RCC 7860 (cell line): ENCODE measurements at places on chromosomes 12 and 14.
A peak's percentile ranks its signal among the peaks of the same experiment; 100 is the strongest.

DNA sequence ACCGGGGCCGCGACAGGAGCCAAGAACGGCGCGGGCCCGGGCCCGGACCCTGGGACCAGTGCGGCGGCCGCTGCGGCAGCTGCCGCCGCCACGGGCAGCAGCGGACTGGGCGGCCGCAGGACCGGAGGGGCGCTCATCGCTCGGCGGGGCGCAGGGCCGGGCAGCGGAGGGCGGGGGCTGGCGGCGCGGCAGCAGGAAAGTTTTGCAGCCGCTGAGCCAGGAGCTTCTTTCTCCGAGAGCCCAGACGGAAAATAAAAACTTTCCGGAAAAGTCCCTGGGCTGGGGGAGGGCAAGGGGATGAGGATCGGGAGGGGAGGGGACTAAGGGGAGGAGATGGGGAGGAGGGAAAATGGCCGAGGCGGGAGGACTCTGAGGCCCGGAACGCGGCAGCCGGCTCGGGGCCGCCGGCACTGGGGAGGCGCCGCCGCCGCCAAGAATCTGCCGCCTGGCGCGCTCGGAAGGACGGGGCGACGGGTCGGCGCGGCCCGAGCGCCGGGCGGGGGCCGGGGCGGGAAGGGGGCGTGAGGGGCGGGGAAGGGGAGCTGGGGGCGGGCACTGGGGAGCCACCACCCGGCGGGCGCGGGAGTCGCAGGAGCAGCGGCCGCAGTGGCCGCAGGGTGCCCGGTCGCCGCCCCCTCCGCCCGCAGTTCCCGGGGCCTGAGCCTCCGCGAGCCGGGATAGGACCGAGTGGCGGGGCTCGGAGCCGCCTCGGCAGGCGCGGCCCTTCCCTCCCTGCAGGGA is at the start of gene PRKD1:
PRKD1 (minus strand) TSS at position 472 of the 741 bp plus-strand sequence.
- no peak for DNase-seq

DNA sequence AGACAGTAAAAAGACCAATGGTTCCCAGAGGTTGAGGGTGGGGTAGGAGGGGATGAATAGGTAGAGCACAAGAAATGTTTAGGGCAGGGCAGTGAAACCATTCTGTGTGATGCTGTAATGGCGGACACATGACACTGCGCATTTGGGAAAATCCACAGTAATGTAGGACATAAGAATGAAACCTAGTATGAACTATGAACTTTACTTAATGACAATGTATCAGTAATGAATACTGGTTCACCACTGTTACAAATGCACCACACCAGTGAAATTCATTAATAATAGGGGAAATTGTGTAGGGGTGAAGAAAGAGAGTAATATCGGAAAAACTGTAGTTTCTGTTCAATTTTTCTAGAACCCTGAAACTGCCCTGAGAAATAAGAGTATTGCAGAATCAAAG is 5.6 kb downstream of the ERH start:
- DNase-seq: no peak

DNA sequence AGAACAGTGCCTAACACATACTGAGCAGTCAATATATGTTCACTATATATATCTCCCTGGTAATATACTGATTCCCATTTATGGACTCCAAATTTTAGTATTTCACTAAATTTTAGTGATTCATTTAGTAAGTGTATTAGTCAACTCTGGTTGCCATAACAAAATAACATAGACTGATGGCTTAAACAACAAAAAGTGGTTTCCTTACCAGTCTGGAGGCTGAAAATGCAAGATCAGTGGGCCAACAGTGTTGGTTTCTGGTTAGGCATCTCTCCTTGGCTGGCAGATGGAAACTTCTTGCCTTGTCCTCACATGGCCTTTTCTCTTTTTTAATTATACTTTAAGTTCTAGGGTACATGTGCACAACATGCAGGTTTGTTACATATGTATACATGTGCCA is 28.7 kb downstream of the SIX6 start:
- no peak for DNase-seq

DNA sequence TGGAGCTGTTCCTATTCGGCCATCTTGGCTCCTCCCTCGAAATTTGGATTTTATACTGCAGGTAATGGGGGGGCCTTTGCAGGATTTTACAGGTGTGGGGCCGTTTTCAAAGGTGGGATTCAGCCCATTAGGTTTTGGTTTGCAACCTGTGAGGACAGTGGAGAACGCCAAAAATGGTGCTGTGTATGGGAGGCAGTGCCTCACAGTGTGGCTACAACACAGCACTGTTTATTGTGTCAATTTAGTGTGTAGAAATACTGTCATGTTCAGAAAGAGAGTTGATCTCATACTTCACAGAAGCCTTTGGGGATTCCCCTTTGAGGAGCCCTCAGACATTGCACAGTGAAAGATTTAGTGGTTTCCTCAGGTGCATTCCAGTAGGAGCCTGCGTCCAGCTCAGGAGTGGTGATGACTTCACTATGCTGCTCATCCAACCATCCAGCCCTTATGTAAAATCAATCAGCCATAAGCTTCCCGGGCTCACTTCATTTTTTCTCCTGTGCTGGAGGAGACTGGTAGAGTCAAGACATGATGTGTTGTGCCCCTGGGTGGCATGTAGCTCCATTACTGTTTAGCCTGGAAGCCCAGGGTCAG is 92.7 kb upstream of the PRMT8 start:
- peak; percentile 77 for DNase-seq

GRCh38 chr14:59275668-59276067 is 87.2 kb downstream of the DAAM1 start:
- DNase-seq: peak; percentile 70

GRCh38 chr12:77785211-77785610 is 45.5 kb upstream of the NAV3 start:
- no peak for DNase-seq

- DNase-seq: no peak
Observed at GRCh38 chr14:20789230-20789813, 8.3 kb downstream of the RNASE6 start.

- DNase-seq: no peak
Observed at GRCh38 chr14:90446405-90446804, 49.6 kb downstream of the CALM1 start.

DNA sequence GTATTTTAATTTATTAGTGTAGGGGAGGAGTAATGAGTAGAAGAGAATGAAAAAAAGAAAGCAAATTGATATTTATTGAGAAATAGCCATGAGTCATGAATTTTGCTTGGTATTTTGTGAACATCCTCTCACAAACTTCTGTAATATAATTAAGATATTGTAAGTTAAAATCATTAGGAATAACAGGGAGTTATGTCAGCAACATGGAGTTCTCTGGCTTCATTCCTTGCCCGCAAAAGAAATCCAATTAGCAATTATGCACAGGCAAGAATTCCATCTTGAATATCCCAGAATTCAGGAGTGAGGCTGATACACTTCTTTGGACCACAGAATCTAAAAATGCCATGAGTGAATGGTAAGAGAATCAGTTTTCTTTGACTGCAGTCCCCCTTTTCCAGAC is 94.3 kb upstream of the PTHLH start:
- no peak for DNase-seq

DNA sequence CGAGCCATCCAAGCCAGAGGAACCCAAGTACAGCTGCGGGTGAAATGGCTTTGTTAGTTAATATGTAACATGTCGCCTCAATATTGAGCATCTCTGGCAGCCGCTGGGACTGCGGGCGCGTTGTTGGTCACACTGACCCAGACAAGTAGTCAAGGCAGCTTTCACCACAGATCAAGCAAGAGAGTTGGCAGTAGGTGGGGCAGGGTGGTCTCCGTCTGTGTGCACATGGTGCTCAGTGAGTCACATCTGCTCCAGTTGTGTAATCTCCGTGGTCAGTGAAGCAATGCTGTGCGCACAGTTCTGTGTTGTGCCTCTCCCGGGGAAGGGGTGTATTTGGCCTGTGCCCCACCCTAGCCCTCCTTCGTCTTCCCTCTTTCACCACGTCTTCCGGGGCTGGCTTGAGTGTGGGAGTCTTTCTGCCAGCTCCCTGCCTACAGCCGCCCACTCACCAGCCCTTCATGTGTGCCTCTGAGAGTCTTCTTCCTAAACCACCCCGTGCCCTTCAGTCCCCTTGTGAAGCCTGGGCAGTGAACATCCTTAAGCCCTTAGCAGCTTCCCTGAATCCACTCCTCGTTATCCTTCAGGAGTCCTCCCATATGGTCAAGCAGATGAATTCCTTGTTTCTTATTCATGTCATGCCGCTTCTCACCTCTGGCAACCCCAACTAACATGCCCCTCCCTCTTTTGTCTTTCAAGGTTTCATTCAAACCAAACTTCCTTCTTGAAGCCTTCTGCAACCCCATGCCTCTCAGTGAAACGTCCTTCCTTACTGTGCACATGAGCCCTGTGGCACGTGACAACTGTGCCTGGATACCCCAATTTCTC is 242.1 kb downstream of the CACNA1C start:
- peak; percentile 86 for DNase-seq

DNA sequence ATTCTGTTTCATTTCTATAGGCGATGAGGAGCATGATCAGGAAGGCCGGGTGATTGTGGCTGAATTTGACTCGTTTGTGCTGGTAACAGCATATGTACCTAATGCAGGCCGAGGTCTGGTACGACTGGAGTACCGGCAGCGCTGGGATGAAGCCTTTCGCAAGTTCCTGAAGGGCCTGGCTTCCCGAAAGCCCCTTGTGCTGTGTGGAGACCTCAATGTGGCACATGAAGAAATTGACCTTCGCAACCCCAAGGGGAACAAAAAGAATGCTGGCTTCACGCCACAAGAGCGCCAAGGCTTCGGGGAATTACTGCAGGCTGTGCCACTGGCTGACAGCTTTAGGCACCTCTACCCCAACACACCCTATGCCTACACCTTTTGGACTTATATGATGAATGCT is 1.9 kb downstream of the APEX1 start:
- no peak for DNase-seq

GRCh38 chr14:70856851-70857495 is 47.7 kb upstream of the MAP3K9 start:
- DNase-seq: peak; percentile 86

- peak; percentile 47 for DNase-seq
Observed at GRCh38 chr14:100640471-100641273, 53.5 kb upstream of the BEGAIN start.

- peak; percentile 77 for DNase-seq
Observed at GRCh38 chr12:110109037-110109836, 14.9 kb upstream of the IFT81 start.

DNA sequence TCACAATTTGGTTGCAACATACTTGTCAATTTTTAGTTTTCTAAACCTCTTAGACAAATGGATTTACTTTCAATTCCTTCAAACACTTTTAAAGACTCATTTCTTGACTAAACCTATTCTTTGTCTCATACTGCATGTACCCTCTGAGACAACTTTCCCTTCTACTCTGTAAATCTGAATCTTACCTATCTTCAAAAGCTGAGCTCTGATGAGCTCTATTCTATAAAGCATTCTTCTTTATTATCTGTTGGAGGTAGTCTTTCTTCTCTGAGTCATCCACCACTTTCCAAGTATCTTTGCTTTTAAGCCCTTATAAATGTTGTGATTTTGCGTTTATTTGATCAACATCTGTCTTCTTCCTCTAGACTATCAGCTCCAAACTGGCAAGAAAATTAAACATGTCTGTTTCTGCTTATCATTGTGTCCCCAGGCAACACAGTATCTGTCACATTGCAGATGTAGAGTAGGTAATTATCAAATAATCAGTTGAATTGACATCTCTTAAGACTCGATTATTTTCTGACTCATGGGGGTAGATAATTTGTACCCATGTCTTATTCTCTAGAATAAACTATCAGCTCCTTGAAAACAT is 265.6 kb upstream of the FAR2 start:
- no peak for DNase-seq

GRCh38 chr14:69518289-69519101 is 34.0 kb downstream of the PLEKHD1 start:
- no peak for DNase-seq

GRCh38 chr12:132395192-132395907 is 66.0 kb upstream of the GALNT9 start:
- no peak for DNase-seq

GRCh38 chr14:75440733-75441477 is 13.1 kb downstream of the JDP2 start:
- no peak for DNase-seq

DNA sequence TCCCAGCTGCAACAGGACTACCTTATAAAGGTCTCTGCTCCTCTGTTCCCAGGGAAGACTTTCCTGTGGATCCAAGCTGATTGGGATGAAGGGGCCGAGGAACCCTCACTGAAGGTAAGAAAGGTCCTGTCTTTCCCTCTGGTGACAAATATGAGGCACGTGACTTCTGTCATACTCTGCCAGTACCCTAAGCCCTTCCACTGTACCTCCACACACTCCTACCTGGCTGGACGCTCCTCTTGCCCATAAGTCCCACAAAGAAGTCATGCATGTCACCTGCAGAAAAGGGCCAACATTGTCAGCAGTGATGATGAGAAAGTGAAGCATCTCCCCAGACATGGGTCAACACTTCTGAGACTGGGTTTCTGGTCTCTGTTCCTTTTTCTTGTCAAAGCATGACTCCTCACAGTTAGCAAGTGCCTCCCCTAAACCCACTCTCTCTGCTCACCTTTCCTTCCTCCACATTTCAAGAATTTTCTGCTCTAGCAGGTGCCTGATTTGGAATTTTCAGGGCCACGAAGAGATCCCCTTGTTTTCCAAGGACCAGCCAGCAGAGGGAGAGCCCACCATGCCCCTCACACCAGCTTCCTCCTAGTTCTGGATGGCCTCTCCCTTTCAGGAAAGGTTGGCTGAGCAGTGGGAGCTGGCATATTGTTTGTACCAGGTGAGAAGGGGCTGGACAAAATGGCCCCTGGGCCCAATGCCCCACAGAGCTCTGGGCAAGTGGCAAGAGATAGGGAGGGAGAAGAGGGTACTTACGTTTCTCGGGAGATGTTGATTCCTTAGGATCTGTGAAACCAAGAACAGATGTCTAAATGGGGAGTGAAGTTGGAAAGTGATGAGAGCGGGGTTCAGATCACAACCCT is 3.5 kb downstream of the TAC3 start:
- no peak for DNase-seq

- peak; percentile 9 for DNase-seq
Observed at GRCh38 chr14:25400607-25401206, 350.8 kb upstream of the STXBP6 start.

DNA sequence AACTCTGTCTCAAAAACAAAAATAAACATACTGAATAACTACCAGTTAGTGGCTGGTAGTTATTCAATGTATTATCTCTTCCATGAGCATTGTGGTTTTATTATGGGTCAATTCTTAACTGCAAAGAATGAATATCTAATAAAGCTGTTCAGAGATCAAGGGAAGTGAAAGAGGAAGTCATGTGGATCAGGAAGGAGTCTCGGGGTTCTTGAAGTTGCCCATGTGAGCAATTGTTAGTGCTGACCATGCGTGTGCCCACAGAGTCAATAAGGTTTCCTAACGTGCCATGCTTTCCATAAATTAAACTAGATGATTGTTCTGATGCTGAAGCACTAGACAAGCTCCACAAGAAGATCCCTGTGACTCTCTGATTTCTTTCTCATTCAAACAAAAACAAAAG is 136.5 kb upstream of the CPSF6 start:
- no peak for DNase-seq

DNA sequence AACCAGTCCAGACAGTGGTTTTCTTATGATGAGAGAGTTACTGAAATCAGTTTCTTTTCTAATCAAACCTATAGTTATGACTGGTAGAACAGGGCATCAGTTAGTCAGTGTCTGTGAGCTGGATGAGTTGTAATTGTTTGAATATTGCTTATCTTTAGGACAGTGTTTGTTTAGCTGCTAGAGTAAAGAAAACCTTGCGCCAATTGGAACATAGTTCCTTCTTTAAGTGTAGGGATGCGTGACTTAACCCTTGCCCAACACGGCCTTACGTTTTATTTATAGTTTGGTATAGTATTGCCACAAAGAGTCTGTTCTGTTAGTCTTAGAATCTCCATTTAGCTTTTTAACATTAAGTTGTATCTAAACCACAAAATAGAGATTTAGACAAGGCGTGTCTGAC is 572.6 kb downstream of the SLC16A7 start:
- no peak for DNase-seq
